Aorta (tissue), 5 donors: ENCODE measurements at places on chromosomes 7 and 10.
A peak's percentile ranks its signal among the peaks of the same experiment; 100 is the strongest.

DNA sequence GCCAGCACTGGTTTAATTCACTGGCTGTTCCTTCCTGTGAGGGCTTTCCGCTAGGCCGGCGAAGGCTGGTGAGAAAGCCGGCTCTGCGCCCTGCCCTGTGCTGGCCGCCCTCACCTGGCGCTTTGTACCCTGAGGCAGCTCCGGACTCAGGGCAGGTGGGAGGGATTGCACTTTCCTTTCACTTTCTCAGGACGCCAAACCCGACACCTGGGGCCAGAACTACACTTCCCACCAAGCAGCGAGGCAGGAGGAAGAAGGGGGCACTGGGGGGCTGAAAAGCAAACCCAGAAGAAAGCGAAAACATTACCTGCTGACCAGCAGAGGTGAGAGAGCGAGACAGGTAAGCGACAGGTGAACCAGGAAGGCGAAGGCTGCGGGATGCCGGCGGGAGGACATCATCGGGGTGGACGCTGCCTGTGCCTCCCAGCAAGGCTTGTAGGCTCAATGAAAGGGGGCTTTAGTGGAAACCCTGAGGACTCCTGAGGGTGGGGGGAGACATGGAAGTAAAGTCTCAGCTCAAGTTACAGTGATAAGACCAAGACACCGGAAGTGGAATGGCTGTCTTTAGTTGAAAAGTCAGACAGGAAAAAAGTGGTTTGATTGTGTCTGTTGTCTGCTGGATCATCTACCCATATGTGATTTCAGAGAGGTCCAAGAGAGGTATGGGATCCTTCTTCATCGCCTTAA lies at the start of gene RAB19:
Gene RAB19, plus strand, starts transcription at position 181 of the 687 bp plus-strand sequence. CDS start 3,589 bp downstream, outside the sequence.
- DNase-seq = no peak

DNA sequence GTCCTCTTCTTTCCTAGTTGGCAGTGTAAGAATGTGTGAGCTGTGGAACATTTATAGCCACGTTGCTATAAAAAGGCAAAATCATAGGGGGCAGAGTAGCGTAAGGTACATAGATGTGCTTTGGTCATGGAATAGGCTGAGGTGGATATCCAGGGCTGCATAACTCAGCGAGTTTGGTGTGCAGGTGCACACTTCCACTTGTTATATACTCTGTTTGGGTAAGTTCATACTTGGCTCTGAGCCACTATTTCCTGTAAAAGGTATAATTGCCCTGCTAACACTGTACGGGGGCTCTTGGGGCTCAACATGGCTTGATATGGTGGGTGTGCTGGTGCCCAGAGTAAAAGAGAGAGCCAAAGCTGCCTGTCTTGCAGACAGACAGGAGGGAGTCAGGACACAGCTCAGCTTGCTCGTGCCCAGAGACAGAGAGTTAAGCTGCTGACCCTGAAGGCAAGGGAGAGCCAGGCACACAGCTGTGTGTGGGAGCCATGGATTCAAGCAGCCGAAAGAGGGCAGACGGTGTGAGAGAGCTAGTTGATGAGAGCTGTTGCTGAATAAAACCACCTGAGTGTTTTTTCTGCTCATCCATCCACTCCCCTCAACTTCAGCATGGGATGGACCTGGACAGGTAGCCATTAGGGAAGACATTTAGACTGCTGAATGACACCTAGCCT lies 126.7 kb downstream of the DKK1 start:
- DNase-seq = no peak

GRCh38 chr7:142328551-142328950 lies 70.7 kb upstream of the PRSS58 start:
- DNase-seq = no peak

DNA sequence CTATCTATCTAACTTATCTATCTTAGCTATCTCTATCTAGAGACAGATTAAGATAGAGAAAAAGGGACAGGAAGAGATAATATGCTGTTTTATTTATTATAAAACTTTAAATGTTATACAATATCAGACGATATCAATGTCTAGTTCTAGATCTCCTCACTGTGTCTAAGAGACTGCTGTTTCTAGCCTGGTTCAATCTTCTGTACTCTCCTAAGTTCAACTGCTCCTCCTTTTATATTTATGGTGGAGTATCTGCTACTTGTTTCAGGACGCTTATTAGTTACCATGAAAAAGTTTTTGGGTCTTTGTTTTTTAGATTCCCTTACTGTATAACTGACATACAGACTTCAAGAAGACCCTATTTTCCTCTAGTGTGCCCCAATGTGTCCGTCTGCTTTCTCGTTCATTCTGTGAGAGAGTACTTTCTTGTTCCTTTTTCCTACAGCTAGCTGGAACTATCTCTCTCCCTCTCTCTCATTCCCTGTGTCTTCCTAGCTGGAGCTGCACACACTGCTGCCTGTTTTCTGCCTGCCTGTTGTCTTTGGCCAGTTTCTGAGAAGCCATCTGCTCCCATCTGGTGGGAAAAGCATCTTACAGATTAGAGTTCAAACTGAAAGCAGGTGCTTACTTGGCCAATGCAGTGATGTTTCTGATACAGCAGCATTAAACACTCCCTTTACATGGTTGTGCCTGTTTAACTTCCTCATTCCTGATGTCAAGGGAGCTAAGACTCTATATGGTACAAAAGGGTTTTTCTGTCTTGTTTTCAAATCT lies 49.4 kb upstream of the ARL4A start:
- DNase-seq = no peak

GRCh38 chr7:121020989-121021969 lies 32.8 kb downstream of the CPED1 start:
- no peak for DNase-seq

- DNase-seq = no peak
Observed at GRCh38 chr10:73248259-73248724, 1.2 kb upstream of the DNAJC9 start.

GRCh38 chr7:2105917-2106316 lies 126.8 kb downstream of the MAD1L1 start:
- DNase-seq = no peak

DNA sequence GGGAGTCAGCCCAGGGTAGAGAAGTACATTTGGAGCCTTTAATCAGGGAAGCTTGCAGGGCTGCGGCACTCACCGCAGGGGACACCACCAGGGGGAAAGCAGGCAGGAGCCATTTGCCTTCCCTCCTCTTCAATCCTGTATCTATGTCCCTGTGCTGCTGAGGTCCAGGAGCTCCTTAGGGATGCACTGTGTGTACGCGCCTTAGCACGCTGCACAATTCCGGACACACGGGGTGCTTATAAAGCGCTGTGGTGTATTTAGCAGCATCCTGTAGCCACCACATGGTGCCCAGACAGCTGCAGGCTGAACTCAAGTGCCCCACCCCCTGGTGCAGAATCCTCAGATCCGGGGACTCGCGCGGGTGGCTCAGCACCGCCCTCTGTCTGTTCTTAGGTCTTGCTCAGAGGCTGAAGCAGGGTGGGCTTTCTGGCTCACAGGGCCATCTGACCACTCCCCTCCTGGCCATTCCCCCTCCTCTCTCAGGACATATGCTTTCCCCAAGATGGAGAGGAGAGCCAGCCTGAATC lies 421.4 kb downstream of the SDK1 start:
- no peak for DNase-seq

DNA sequence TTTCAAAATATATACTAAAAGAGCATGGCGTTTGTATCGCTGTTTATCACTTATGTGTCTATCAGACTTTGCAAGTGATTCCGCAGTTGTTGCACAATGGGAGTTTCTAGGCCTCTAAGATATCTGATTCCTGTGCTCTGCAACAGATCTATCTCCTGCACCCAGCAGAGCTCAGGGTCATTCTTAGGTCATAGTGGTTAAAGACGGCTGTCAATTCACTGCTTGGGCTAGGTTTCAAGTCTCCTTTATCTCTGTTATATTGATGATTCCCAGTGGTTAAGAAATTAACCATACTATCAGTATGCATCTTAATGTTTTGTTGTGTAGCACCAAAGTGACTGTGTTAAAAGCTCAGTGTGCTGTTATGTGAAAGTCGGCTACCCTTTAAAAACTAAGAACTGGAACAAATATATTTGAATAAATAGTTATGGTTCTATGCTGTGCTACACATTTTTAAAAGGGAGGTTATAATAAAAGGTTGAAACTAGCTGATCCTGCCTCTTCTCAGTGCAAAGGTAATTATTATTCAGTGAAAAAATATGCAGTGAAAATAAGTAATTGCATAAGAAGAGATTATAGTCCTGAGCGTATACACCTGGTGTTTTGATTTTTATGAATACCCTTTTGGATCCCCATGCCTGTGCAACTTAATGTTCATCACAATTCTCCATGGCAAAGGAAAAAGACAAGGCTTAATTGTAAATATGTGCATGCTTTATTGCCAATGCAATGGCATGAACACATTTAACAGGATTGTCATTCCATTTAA lies 24.0 kb downstream of the HOXA1 start:
- DNase-seq = no peak

- DNase-seq = peak; percentile 66
Observed at GRCh38 chr10:132554991-132555647, 17.5 kb downstream of the INPP5A start.

DNA sequence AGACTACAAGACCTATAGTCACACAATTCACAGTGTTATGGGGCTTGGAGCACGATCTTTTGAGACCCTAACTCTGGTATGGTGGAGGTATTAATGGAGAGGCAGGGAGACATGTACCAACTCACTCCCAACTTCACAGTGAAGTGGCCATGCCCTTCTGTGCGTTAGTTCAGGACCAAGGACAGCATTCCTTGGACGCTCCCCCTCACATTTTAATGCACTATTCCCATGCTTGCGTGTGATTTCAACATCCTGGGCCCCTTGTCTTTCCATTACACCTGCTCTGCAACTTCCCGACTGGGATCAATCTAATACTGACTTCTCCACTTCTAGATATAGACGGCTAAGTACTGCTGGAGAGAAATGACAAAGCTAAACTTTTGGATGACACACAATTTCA lies 72.7 kb downstream of the PLCE1 start:
- no peak for DNase-seq

DNA sequence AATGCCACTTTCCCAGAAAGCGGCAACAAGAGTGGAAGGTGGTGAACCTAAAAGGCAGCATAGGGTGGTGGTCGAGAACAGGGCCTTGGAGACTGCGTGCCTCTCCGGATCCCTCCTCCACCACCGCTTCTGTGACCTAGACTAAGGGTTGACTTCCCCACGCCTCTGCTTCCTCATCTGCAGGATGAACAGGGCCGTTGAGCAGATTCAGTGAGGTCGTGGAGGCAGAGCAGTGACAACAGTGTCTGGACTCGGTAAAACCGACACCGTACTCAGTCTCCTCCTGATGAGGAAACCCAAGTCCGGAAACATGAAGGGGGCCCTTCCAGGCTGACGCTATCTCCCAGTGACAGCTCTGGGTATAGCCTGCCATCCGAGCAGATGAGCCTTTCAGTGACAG lies 162.6 kb downstream of the CELF2 start:
- DNase-seq = no peak

GRCh38 chr10:61592581-61592980 lies 70.1 kb upstream of the CABCOCO1 start:
- DNase-seq = no peak

DNA sequence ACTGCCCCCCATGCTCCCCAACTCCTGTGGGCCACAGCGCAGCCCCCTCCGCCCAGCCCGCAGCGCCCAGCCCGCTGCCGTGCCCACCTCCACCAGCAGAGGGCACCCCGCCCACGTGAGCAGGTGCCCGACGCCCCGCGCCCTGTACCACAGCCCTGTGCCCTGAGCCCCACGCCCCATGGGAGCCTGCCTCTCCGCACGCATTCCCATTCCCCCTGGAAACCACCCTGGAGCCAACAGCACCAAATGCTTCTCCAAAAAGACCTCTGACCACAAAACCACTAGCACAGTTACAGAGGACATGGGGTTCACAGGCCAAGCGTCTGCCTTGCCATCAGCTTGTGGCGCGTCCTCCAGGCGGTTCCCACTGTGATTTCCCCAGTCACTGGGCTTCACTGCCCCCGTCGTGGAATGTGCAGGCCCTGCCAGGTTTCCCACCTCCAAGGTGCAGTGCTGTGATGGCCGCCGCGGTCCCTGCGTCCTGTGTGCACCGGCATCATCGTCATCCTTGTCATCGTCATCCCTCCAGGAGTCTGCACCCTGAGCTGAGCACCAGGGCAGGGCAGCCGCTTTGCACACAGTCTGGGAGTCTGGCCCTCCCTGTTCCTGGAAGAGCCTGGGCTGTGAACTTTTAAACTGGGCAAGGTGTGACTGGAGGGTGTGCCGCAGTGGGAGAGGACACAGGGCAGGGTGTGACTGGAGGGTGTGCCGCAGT lies 61.7 kb downstream of the PWWP2B start:
- peak; percentile 64 for DNase-seq

GRCh38 chr10:73922007-73922863 lies 11.3 kb downstream of the PLAU start:
- no peak for DNase-seq

- DNase-seq = no peak
Observed at GRCh38 chr10:57716884-57717283, 550.8 kb downstream of the IPMK start.

GRCh38 chr7:88669913-88670312 lies 89.6 kb upstream of the ZNF804B start:
- no peak for DNase-seq
